Retina (tissue), 1 donor: ENCODE measurements at places on chromosomes 11 and 22.

DNA sequence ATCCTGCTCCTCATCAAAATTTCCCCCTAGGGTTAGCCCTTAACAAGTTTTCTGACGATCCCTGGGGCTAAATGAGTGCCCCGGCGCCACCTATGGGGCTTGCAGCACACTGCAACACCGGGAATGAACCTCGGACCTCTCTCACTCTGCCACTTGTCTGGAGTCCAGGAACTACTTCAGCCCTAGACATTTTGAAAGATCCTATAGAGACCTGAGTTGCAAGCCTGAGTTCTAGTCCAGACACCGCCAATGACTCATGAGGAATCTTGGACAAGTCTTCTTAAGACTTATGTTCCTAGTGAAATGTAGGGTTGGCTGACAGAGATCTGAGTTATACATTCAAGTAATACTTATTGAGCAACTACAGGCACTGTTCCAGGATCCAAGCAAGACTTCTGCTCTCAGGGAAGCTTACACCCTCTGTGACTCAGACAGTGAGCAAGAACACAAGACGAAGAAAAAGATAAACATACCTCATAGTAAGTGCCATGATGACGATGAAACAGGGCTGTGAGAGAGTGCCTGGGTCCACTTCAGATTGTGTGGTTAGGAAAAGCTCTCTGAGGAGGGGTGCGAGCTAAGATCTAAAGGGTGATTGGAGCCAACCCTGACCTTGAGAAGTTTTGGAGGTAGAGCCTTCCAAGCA is 10.2 kb upstream of the STK33 start:
- peak; percentile 33 for DNase-seq

DNA sequence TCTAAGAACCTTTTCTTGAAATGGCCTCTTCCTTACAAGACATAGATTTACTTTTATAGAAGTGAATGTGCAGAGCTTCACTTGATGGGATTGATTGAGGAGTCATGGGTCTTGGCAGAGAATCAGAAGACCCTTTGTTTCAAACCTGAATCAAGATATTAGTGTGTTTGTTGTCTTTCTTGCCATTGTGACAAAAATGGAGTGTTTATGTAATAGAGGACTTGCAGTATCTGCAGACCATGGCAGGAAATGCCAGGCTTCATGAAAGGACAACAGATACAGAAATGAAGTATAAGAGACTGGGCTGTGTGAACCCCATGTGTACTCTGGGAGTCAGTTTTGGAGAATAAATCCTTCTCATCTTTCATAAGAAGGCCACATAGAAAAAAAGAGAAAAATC is 72.9 kb upstream of the HORMAD2 start:
- DNase-seq, result no peak

DNA sequence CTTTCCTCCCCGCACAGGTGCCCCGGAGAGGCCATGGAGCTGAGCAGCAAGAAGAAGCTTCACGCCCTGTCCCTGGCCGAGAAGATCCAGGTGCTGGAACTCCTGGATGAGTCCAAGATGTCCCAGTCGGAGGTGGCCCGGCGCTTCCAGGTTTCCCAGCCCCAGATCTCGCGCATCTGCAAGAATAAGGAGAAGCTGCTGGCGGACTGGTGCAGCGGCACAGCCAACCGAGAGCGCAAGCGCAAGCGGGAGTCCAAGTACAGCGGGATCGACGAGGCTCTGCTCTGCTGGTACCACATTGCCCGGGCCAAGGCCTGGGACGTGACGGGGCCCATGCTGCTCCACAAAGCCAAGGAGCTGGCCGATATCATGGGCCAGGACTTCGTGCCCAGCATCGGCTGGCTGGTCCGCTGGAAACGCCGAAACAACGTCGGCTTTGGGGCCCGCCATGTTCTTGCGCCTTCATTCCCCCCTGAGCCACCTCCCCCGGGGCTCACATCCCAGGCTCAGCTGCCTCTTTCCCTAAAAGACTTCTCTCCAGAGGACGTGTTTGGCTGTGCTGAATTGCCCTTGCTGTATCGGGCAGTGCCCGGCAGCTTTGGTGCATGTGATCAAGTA is 1.3 kb downstream of the TIGD3 start:
- DNase-seq, result peak; percentile 82

DNA sequence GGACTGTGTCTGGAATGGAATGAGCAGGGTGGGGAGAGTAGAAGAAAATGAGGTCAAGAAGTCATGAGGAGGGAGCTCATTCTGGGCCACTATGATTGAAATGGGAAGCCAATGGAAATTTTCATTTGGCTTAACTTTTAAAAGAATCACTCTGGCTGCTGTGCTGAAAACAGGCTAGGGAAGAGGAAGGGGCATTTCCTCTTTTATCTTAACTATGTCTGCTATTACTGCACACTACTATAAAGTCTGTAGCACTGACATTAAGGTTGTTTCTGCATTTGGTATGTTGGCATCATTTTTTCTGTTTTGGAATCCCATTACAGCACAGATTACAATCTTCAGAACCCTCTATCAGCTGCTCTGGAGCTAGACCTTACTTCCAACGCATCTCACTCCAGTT is 8.2 kb downstream of the PATL1 start:
- DNase-seq, result no peak

GRCh38 chr22:24059121-24059520 is 48.0 kb downstream of the CABIN1 start:
- DNase-seq, result no peak

- DNase-seq, result no peak
These were observed 82.8 kb downstream of the C11orf91 start for GRCh38 chr11:33617672-33618350.

DNA sequence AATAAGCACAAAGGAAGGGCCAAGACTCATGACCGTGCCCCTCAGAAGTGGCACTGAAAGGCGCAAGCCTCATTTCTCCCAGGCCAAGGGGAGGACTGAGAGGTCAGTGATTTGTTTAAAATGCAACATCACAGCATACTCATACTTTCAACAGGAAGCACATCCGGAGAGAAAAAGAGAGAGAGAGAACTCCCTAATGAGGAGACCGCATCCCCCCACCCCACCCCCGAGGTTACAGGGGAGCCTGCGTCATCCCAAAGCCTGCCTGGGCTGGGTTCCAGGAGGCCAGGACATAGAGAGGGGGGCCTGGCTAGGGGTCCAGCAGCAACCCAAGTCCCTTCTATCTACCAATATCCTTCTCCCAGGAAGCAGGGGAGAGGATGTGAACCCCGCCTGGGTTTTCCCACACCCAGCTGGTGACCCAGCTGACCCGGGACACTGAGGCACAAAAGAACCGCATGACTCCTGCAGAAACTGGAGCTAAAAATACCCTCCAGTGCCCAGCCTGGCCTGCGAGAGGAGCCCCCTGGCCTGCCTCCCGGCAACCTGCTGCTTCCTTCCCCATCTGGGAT is 3.8 kb downstream of the CSNK1E start:
- no peak for DNase-seq

GRCh38 chr22:47564651-47565434 is 802.4 kb downstream of the TBC1D22A start:
- peak; percentile 72 for DNase-seq

GRCh38 chr11:120343429-120343828 is 7.2 kb downstream of the ARHGEF12 start:
- no peak for DNase-seq

DNA sequence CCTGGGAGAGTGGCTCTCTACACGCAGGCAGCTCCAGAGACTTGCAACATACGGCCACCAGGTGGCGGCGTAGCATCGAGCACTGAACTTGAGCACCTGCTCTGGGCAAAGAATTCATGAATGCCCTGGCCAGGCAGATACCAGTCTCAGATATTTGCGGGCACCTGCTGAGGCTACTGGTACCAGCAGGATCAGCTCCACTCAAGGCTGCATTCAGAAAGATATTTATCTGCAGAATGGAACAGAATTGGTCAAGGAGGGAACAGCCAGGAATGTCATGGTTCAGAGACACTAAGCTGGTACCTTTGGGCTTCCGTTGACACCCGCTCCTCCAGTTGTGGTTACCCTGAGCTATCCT is 10.8 kb upstream of the CCDC86 start:
- peak; percentile 78 for DNase-seq

DNA sequence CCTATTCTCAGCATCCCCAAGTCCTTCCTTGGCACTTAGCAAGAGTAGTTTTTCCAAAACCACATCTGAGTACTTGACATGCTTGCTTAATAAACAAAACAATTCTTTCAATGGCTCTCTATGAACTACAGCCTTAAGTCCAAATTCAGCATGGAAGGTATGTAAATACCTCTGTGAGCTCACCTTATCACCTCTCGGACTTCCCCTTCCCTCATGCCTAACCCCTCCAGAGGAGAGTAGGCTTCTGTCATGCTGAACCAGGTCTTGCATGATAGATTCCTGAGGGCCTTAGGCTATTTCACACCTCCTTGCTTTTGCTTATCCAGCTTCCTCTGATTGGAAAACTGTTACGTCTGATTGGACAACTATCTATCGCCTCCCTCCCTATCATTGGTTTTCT is 312.9 kb upstream of the CCDC90B start:
- DNase-seq, result no peak

DNA sequence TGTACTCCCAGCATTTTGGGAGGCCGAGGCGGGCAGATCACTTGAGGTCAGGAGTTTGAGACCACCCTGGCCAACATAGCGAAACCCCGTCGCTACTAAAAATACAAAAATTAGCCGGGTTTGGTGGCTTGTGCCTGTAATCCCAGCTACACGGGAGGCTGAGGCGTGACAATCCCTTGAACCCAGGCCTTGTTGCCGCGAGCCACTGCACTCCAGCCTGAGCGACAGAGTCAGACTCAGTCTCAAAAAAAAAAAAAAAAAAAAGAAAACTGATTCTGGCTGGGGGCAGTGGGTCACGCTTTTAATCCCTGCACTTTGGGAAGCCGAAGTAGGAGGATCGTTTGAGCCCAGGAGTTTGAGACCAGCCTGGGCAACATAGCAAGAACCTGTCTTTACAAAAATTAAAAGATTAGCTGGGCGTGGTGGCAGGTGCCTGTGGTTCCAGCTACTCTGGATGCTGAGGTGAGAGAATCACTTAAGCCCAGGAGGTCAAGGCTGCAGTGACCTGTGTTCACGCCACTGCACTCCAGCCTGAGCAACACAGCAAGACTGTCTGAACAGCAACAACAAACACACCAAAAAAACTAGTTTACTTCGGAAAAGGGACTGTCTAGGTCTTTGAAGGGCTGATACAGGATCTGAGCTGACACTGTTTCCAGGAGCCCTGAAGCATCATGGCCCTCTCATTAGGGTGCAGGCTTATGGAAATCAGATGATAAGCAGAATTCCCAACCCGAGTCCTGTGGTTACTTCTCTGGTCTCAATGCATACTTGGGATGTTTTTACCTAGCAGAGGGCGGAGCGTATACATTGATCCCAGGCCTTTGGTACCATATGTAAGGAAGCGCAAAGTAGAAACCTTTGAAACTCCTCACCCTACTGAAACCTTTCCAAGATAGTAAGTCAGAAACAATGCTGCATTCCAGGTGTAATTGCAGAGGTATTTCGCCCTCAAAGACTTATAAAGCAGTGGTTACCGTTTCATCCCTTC is 1.8 kb upstream of the CHKB start:
- no peak for DNase-seq

- DNase-seq, result no peak
These were observed 46.6 kb downstream of the ST14 start for GRCh38 chr11:130206141-130206540.

- peak; percentile 50 for DNase-seq
These were observed 1330.2 kb downstream of the LRRC4C start for GRCh38 chr11:40129266-40129665.

- DNase-seq, result no peak
These were observed 78.7 kb downstream of the PHF21B start for GRCh38 chr22:44931077-44931540.

GRCh38 chr11:123742031-123742723 is 717 bp upstream of the ZNF202 start:
- DNase-seq, result no peak

DNA sequence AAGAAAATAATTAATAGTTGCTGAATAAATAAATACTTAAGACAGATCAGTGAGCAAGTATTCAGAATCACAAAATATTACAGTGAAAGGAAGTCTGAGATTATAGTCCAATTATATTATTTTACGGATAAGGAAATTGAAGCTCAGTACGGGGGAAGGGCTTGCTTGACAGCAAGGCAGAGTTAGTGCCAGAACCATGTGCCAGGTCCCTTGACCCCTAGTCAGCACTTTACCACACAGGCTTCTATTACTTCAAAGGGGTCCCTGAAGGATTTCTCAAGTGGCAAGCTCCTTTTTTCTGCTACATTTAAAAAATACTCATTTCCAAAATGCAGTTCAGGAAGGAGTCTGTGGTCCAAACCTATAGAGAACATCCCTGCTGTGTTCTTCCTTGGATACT is 85.3 kb downstream of the CLPB start:
- no peak for DNase-seq

DNA sequence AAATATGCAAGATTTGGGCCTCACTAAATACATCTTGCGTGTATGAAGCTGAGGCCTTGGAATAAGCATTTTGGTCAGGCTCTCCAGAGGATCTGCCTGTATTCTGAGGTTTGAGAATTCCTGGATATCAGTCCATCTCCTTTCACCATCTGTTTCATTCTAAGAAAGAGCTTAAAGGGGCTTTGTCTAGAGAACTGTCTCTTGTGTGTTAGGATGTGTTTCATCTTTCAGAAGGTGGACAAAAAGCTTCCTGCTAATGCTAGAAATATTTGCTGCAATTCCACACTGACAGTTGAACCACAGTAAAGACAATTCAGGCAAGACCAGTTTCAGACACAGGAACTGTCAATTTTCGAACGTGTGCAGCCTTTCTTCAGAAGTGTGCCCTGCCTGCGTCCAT is 185.4 kb downstream of the DBX1 start:
- no peak for DNase-seq

DNA sequence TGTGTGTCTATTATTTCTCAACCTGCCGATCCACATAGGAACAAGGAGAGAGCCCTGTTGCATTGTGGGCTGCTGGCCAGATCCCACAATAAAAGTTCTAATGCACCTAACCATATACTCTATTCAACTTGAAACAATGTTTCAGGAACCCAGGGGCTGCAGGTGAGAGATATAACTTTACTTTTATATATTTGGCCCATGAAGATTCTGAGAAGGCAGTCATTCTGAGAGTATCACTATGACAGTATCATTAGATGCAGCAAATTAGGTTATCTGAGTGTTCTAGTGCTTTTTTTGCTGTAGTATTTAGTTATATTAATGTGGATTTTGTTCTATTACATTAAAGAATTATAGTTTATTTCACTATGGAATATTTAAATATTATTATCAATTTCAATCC is 655.1 kb upstream of the ARHGAP42 start:
- DNase-seq, result no peak

GRCh38 chr22:50014655-50015401 is 2.3 kb upstream of the IL17REL start:
- peak; percentile 54 for DNase-seq

- DNase-seq, result no peak
These were observed 1056.1 kb downstream of the LRRC4C start for GRCh38 chr11:40403321-40403720.

DNA sequence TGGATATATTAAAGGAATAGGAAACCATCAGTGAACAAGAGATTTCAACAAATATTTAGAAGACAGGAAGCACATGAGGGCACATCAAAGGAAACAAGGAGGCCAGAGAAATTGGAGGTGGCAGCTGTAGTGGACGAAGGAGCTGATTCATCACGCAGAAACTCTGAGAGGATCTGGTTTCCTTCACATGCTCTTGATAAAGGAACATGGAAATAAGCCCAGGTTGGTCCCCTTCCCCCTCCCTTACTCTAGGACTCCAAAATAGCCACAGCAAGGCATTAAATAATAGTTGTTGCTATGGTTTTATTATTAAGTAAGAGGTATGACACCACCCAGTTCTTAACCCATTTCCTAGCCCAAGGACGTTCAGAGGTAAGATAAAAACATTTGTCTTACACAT is 11.3 kb downstream of the IZUMO1R start:
- DNase-seq, result no peak

- no peak for DNase-seq
These were observed 93.8 kb downstream of the NECTIN1 start for GRCh38 chr11:119635041-119635740.

- DNase-seq, result peak; percentile 40
These were observed 1.9 kb downstream of the NEAT1 start for GRCh38 chr11:65424205-65425104.
